ENCODE measurements at places on chromosomes 2 and 18. TPM values are rescaled to one million over a fixed set of nuclear protein-coding genes. Genes with fewer than 3 reads are reported as not detected.

Gene IL1A
- total RNA-seq = 4.5 TPM

Gene RABL2A
- total RNA-seq = 8.1 TPM

Gene HOXD9
- 7.6 TPM for total RNA-seq

Gene STAT4
- 0.44 TPM for total RNA-seq

Gene SERPINB10
- not detected for total RNA-seq

Gene BOLL
- not detected for total RNA-seq

Gene TMEM182
- total RNA-seq = 0.10 TPM

Gene CD8B2
- total RNA-seq = not detected

Data from glomerular endothelial cell (primary cell).